C1 segment of cervical spinal cord (tissue), 14 donors: ENCODE measurements at places on chromosomes 3 and 15.

DNA sequence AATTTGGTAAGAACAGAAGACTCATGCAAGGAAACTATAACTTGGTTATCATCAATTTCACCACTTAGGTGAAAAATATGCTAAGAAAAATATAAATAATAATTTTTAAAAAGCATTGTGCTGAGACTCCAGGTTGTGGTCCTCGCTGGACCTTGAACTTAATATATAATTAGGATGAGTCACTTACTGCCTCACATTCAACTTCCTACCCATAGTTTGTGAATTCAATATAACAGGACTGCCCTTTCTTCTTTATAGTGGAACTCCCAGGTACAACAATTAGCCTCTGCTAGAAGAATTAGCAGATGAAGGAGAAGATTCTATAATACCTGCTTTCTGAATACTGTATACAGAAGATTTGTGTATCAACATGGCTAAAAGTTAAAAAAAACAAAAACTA is 149.1 kb upstream of the SPRED1 start:
- no peak for DNase-seq

GRCh38 chr15:89781891-89782618 is 5.9 kb downstream of the MESP2 start:
- DNase-seq, result no peak

- DNase-seq, result no peak
Measured at GRCh38 chr3:23743141-23743784, 62.5 kb upstream of the UBE2E1 start.

DNA sequence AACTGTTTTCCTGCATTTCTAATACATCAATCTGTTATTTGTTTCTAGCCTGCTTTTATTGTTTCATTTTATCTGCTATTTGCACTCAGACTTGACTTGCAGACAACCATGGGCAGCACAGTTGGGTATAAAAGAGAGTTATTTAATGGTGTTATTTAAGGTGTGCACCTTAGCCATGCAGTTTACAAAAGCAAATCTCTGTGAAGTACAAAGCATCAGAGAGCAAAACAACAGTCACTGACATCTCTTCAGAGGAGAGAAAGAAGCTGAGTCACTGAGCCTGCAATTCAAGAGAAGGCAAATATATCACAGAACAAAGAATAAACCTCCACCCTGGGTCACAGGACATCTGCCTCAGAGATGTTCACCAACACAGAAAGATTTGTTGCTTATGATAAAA is 255.9 kb upstream of the ICE2 start:
- DNase-seq, result no peak
